Activated CD8-positive, alpha-beta memory T cell treated with anti-CD3 and anti-CD28 coated beads, Interleukin-2, amount 10 ng/mL, durations not matched to agents 7 days and 5 days (primary cell): ENCODE measurements at places on chromosomes 1 and 21. TPM values are rescaled to one million over a fixed set of nuclear protein-coding genes. Genes with fewer than 3 reads are reported as not detected.

DNA sequence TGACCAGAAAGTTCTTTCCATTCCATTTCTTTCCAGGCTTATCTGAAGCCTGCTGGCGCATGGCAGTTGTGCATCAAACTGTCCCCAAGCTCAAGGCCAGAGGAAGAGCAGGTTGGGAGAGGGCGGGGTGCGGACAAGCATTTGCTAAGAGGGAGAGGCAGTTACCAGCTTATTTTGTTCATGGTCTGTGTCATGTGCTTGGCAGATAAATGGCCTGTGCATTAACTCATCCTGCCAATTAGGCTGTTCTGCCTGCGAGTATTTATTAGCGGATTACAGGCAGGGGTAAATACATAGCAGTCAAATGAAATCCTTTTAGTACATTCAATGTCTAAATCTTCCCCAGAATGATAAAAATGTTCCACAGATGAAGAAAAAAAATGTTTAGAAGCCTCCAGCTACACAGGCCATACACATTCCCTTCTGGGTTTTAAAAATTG lies 48.9 kb upstream of the B3GALNT2 start:
- H3K27ac ChIP-seq: no peak overlapping the region
- peaks cover 5% of the 10 kb centered on the region for H3K27me3 ChIP-seq
- H3K4me3 ChIP-seq: no peak overlapping the region
- no peaks in the 10 kb centered on the region for H3K4me1 ChIP-seq

LDLRAD1 gene
- not detected for total RNA-seq

KCNAB2 gene
- total RNA-seq: 248 TPM

DNA sequence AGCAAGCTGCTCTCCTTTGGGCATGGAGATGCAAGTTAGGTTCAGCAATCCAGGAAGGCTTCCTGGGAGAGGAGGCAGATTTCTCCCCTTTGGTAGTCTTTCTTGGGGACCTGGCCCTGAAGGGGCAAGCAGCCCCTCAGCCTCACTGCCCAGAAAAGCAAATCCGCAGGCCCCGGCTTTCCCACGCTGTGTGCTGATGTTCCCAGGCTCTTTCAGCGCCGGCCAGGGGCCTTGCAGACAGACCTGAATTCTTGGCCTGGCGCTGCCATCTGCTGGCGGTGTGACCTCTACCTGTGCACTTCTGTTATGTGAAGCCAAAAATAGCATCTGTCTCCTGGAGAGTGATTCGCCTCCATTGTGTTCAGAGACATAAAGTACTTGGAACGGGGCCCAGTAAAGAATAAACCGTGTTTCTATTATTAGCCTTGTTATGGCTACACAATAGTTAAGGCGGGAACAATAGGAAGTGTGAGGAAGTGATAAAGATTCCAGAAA lies 64.8 kb downstream of the ALPL start:
- H3K4me3 ChIP-seq: no peak overlapping the region
- H3K27me3 ChIP-seq: peaks cover 10% of the 10 kb centered on the region
- no peak overlapping the region for H3K27ac ChIP-seq
- no peaks in the 10 kb centered on the region for H3K4me1 ChIP-seq
- DNase-seq: peak; percentile 48

DNA sequence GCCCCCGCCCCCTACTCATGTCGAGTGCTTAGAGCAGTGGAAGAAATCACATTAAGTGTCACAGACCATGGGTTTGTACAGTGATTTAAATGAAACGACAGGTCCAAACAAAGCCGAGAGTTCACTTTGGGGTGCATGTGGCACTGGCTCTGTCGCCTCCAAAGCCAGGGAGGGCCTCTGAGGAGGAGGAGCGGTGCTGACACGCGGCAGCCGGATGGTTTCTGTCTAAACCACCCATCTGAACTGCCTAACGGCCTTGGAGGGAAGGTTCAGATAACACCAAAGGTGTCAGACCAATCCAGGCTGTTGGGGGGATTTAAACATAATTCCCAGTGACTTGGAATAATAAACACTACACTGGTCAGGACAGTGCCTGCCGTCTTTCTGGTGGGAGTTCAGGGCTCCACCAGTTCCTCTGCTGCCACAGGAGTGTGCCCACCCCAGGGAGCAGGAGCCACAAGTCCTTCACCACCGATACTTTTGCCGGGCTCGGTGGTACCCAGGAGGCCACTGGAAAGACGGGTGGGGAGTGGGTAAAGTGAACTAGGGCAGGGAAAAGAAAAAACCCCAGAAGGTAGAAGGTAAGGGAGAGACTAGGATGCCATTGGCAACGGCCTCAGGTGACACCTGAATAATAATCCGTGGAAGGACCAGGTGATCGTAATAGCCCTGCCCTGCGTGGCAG lies 78.2 kb downstream of the SLC66A1 start:
- peaks cover 59% of the 10 kb centered on the region for H3K4me1 ChIP-seq
- peak overlapping the region; percentile 98 for H3K27ac ChIP-seq
- DNase-seq: no peak
- peak overlapping the region; percentile 71 for H3K4me3 ChIP-seq
- H3K36me3 ChIP-seq: peaks cover 4% of the 10 kb centered on the region

GRCh38 chr1:86498281-86498680 lies 29.6 kb downstream of the CLCA1 start:
- DNase-seq: no peak
- H3K36me3 ChIP-seq: no peaks in the 10 kb centered on the region
- peaks cover 16% of the 10 kb centered on the region for H3K4me1 ChIP-seq
- H3K4me3 ChIP-seq: no peak overlapping the region
- peaks cover 29% of the 10 kb centered on the region for H3K27me3 ChIP-seq

ARL8A gene
- total RNA-seq: 68.9 TPM
